ENCODE measurements at places on chromosomes 5 and 9.
A peak's percentile ranks its signal among the peaks of the same experiment; 100 is the strongest.

GRCh38 chr9:16105168-16106020, 552.6 kb downstream of the CCDC171 start:
- DNase-seq: no peak

DNA sequence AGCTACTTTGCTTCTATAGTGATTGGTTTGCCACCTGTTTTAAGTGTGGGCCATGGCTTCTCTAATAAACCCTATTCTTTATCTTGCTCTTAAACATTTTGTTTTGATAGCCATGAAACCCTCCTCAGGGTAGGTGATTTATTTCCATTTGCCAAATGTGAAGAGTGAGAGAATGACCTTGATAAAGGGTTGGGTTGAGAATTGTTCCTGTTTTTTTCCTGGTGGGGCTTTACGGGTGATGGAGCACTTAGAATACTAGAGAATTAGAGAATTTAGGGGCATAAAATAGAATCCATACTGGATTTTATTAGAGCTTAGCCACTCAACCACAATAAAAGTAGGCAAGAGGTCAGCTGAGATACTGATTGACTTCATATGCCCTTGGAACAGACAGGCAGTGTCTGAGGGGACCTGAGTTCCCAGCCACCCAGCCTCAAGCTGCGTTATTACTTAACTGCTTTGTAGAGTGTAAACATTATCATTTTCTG, 68.9 kb downstream of the COMMD10 start:
- no peak for DNase-seq

GRCh38 chr9:85453850-85454249, 287.9 kb downstream of the AGTPBP1 start:
- no peak for DNase-seq

DNA sequence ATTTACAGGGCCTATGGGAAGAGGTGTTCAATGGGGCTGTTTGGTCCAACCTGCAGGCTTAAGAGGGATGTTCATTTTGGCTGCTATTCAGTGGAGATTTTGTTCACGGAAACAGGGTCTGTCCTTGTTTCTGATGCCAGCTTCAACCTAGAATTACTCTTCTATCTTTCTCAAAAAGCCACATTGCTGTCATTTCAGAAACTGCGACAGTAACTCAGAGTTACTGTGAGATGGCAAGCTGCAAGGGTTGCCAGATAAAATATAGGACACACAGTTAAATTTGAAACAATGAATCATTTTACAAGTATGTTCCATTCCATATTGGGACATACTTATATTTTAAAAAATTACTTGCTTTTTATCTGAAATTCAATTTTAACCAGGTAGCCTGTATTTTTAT, 128.0 kb downstream of the NPR3 start:
- no peak for DNase-seq

- DNase-seq: no peak
These were observed 141.4 kb downstream of the CCDC192 start for GRCh38 chr5:127844581-127845021.

GRCh38 chr5:145936401-145937131, at the start of gene SH3RF2:
TSS of gene SH3RF2 (plus strand) at chr5:145936578. CDS start at chr5:145937929, 1,351 bp downstream.
- DNase-seq: no peak

- peak; percentile 43 for DNase-seq
These were observed 47.8 kb upstream of the TGFBR1 start for GRCh38 chr9:99056886-99057664.

DNA sequence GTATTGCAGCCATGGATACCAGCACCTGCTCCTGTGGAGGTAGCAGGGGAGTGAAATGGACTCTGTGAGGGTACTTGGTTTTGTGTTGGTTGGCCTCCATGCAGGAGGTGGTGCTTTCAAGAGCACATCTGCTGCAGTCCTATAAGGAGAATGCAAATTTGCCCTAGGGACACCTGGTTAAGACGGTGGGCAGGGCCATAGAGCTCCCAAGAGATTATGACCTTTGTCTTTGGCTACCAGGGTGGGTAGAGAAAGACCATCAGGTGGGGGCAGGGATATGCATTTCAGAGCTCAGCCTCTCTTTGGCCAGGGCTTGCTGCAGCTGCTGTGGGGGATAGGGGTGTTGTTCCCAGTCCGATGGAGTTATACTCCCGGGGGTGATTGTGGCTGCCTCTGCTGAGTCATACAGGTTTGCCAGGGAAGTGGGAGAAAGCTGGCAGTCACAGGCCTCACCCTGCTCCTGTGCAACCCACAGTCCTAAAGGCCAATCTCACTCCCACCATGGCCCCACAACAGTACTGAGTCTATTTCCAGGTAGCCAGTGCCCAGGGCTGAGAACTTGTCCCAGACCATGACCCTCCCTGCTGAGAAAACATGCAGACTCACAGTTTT, 14.0 kb upstream of the PDLIM4 start:
- no peak for DNase-seq

- no peak for DNase-seq
These were observed 226.9 kb downstream of the MAN2A1 start for GRCh38 chr5:109916481-109917153.

GRCh38 chr5:1161833-1162229, 39.6 kb upstream of the SLC6A19 start:
- no peak for DNase-seq

GRCh38 chr5:14572836-14573235, 8.8 kb upstream of the OTULINL start:
- no peak for DNase-seq

- DNase-seq: no peak
These were observed 422.6 kb downstream of the MAN2A1 start for GRCh38 chr5:110112348-110112747.

- no peak for DNase-seq
These were observed 24.4 kb downstream of the NPR3 start for GRCh38 chr5:32735512-32735911.

DNA sequence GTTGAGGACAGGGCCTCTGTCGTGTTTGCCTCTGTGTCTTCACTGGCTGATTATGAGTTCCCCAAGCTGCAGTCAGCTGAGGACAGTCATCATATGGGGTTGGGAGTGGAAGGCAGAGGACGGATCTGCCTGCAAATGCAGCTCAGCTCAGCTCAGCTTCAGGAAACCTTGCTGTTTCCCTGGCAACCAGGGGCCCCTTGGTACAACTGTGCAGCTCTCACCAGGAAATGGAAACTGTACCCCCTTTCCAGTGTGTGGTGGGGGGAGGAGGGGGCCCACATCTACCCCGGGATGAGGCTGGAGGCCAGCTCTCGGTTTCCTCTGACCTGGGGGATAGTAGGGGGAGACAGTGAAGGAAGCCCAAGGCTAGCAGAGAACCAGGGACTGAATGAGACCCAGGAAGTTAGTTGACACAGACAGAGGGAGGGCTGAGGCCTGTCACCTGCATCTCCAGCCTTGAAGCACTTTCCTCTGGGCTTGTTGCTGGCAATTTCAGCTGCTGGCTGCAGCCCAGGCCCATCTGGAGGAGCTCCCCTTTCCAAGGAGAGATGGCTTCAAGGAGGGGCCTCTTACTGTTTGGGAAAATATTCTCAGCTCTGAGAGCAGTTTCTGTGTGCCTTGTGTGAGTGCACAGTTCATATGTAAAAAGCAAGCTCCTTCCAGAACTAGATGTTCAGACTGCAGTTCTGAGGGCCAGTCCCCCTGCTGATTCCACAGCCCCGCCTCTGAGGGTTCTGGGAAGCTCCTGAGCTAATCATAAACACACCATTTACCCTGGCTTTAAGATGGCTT, 6.9 kb downstream of the ANXA6 start:
- DNase-seq: no peak

DNA sequence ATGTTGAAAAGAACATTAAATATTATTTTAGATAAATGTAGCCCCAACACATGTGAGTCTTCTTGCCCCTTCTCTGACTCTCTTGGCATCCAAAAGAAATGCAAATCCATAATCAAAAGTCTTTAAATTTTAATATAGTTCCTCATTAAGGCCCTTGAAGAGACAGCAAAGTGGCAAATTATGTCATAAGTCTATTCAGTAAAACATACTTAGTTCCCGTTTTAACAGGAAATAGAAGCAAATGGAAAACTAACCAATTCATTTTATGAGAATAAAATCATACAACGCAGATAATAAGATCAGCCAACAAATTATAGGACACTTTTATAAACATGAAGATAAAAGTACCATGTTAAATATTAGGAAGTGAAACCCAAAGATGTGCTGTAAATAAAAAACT, 20.1 kb upstream of the IFNB1 start:
- DNase-seq: no peak

DNA sequence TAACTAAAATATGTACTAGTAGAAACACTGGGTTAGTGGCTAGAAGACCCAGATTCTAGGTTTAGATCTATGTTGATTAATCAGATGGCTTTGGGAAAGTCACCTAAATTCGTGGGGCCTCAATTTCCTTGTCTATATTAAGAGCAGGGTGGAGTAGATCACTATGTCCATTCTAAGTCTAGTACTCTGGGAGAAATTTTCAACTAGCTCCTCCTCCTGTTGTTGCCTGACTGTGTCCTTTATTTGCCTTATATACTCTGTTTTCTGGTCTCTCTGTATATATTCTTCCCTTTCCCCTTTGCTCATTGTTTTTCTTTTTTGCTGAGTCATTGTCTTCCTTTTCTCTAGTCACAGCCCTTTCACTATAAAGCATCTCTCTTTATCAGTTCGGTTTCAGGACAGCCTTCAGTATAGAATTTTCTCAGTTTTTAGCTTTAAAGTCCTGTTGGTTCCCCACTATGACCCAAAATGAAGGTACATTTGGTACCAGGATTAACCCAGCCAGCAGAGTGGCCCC, 44.5 kb upstream of the CDH6 start:
- no peak for DNase-seq

GRCh38 chr9:70422371-70423043, 8.1 kb upstream of the KLF9 start:
- no peak for DNase-seq

DNA sequence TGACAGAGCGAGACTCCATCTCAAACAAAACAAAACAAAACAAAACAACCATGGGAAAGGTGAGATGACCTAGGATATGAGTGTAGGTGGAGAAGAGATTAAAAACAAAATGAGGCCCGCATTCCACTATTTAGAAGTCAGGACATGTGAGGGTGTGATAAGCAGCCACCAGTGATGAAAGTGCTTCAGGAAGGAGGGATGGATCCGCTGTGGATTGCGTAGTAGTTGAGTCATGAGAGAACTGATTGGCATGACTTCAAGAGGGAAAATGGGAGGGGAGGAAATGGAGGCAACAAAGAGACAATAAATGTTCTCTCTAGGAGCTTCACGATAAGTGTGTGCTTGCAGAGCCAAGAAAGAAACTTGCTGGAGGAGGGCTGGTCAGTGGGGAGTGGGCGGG, 367.6 kb downstream of the ARL15 start:
- no peak for DNase-seq

DNA sequence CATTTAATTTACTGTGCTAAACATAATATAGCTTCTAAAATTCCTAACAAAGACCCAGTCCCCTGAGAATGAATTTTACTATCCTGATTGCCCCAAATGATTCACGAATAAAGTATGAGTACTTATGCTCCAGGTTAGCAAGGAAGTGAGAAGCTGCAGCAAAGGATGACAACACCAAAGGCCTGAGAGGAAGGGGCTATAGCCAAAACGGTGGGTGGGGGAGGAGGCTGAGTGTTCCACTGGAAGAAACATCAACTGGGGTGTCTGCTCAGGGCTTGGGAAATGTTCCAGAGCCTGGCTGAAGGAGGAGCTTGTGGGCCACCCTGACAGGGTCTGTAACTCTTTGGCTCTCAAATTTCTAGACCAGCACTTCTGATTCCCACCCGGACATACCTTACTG, 157.3 kb downstream of the ADAMTS12 start:
- DNase-seq: no peak

DNA sequence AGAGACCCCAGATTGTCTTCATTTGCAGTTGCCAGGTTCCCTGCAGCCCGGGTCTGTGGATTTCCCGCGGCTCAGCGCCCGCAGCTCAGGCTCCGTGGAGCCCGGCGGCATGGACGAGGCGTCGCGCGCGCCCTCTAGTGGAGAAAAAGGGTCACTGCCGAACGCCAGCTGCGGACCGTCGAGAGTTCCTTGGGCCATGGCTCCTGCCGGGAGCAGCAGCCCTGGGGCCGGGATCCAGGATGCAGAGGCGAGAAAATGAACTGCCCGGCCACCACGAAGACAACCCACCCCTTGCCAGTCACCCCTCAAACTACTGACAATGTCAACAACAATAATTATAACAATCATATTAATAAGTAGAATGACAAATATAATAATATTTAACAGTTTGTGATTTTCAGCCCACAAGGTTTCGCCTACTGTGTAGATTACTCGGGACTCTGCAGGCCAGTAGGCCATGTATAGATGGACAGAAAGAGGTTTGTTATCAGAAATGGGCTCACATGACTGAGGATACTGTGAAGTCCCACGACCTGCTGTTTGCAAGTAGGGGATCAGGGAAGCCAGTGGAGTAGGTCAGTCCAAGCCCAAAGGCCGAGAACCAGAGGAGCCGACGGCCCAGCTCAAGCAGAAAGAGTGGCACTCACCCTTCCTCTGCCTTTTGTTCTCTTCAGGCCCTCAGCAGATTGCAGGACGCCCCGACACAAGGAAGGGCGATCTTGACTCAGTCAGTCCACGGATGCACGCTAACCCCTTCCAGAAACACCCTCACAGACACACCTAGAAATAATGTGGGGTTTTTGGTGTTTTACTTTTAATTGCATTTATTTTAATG, 43.1 kb downstream of the BOD1 start:
- DNase-seq: peak; percentile 35

DNA sequence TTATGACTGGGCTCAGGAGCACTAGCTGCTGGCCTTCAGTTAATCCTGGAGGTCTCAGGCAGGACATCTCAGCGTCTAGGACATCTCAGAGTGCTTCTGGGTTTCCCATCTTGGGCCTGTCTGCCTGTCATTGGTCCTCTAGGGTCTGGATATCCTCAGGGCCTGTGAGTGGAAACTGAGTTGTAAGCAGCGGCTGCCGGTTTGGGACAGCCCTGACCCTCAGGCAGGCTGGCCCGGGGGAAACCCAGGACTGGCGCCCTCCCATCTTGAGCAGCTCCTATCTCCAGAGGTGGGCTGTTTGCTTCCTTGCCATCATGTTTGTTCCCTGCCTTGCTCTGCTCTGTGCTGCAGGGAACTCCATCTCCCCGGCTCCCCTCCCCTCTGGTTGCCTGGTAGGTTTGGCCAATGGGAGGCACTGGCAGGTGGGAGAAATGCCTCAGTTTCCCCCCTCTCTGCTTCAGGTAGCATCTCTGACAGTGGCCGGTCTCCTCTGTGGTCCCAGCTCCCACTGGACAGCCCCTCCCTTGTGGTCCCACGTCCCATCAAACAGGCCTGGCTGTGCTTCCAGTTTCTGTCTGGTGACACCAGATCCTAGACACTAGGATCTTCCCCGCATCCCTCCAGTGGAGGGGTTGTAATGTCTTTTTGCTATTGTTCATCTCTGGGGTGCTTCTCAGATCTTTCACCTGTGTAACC, 57.4 kb downstream of the ARHGEF37 start:
- no peak for DNase-seq

GRCh38 chr5:149474198-149474597, 77.0 kb downstream of the CSNK1A1 start:
- no peak for DNase-seq

GRCh38 chr9:120289990-120290975, 289.7 kb downstream of the CDK5RAP2 start:
- no peak for DNase-seq

DNA sequence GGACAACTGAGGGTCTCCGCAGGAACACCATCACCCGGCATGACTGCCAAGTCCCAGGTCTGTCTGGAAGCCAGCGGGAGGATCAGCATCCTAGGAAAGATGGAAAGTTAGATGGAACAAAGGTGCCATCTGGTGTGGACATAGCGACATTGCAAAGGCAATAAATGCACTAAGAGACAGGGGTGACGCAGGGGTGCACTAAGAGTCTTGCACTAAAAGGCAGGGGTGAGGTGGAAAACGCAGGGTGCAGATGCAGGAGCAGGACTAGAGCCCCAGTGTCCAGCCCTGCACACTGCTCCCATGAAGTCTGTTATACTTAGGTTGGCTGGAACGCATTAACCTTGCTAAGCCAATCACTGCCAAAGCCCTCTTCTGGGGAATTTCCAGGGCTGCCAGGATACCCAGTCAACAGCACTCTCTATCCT, 15.5 kb downstream of the ATOX1 start:
- no peak for DNase-seq
